Fibroblast of lung (primary cell): ENCODE measurements at places on chromosomes 2 and 18. TPM values are rescaled to one million over a fixed set of nuclear protein-coding genes. Genes with fewer than 3 reads are reported as not detected.

DNA sequence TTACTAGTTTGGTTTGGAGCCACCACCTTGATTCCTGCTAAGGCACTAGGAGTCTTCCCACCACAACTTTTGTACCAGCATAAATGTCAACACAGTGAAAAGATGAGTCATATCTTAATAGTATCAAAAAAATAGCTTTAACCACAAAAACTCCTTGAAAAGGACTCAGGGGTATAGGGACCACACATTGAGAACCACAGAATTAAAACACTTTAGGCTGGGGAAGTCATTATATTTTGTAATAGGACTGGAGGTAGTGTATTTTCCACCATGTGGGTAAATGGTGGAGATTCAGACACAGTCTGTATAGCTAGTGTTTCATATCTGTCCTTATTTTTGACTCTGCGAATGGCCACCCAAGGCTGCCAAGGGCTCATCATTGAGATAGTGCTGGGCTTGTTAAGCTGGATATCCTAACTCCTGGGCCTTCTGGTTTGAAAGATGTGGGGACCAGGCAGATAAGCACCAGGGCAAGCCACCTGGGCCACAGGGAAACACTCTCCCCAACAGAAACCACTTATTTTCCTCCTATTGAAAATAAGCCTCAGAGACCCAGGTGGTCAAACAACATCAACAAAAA is 19.1 kb upstream of the FHL2 start:
- no peak overlapping the region for H3K4me3 ChIP-seq
- peaks cover 12% of the 10 kb centered on the region for H3K27me3 ChIP-seq
- H3K36me3 ChIP-seq, result no peaks in the 10 kb centered on the region
- DNase-seq, result peak; percentile 74

DNA sequence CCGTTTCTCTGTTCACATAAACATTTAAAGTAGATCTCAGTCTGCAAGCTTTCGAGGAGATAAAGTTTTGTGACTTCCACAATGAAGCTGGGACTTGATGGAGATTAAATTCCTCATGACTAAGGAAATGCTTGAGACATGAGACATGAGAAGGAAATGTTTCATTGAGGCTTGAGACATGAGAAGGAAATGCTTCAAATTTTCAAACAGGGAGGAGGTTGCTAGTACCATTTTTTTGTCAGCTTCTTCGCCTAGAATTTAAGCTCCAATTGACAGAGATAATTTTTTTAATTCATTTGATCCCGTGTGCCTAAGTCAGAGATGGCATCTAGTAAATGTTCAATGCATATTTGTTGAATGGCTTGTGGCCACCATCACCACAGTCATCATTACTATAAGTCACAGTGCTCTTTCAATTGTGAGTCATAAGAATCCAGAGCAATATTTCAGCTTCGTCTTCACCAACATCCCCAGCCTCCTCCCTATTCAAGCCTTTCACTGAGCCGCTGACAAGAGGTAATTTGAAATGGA is 543 bp upstream of the MARCHF4 start:
- H3K4me1 ChIP-seq, result peaks cover 23% of the 10 kb centered on the region
- H3K36me3 ChIP-seq, result no peaks in the 10 kb centered on the region
- no peaks in the 10 kb centered on the region for H3K27me3 ChIP-seq

DNA sequence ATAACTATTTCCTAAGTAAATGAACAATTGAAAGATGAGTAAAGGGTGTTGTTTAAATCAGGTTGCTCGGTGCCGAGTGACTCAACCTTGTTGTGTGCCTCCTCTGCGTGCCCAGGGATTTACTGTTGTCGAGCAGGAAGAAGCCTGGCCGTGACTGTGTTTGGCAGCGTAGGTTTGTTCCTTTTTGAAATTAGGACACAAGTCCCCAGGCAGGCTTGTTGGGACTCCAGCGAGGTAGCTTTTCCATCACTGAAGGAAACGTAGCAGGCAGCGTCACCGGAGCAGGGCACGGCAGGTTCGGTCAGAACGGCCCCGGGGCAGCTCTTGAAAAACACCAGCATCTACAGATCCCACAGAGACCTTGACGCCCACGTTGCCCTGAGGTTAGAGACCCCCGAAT is 48.6 kb downstream of the TMEM18 start:
- no peaks in the 10 kb centered on the region for H3K4me1 ChIP-seq
- H3K27me3 ChIP-seq, result no peaks in the 10 kb centered on the region
- H3K36me3 ChIP-seq, result no peaks in the 10 kb centered on the region
- no peak overlapping the region for H3K27ac ChIP-seq
- DNase-seq, result no peak

GRCh38 chr2:19251554-19251953 is 106.9 kb downstream of the OSR1 start:
- no peak for DNase-seq
- H3K4me3 ChIP-seq, result no peak overlapping the region
- no peak overlapping the region for H3K27ac ChIP-seq
- H3K27me3 ChIP-seq, result no peaks in the 10 kb centered on the region

GRCh38 chr2:24652265-24653182 is 140.7 kb downstream of the PTRHD1 start:
- DNase-seq, result no peak
- H3K27me3 ChIP-seq, result no peaks in the 10 kb centered on the region
- no peaks in the 10 kb centered on the region for H3K36me3 ChIP-seq
- H3K4me3 ChIP-seq, result no peak overlapping the region
- no peak overlapping the region for H3K27ac ChIP-seq

DNA sequence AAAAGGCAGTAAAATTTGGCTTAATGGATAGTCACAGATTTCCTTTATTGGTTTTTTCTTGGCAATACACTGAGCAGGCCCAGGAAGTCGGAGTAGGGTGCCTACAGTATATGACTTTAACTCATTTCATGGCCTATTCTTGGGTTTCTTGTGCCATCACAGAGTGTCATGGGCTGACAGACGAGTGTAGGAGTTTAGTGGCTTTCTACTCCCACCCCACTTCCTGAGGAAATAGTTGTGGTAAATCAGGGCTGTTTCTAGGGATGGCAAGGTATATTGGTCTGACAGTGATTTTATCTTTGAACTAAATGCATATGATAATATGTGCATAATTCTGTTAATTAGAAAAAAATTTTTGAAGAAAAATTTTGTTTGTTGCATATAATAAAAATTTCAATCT is 100.1 kb downstream of the PLCL1 start:
- peaks cover 3% of the 10 kb centered on the region for H3K4me1 ChIP-seq
- H3K4me3 ChIP-seq, result no peak overlapping the region
- H3K27ac ChIP-seq, result no peak overlapping the region
- no peak for DNase-seq
- no peaks in the 10 kb centered on the region for H3K27me3 ChIP-seq

DNA sequence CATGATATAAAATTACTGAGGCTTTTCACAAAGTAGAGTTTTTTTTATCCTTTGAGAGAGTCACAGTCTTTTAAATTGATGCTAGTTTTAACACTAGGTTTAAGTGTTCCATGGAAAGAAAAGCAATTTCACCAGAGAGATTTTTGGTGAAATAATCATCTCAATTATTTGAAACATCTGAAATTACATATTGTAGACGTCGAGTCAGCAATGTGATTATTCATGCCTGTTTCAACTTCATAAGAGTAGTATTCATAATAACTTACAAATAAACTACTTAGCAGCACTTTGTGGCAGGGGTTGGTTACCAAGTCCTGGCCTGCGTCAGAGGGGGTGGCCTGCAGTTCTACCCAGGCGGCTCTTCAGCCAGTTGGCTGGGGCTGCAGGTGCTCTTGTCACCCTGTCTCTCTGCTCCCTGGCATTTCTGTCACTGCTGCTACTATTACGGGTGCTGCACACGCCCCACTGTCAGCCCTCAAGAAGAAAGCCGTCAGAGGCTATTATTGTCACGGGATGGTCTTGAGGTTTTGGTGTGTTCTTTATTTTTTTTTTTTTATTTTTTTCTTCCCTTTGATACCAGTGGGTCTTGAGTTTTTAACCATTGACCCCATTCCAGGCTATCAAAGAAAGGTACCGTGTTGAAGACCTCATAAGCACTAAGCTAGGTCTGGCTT is 50.4 kb downstream of the MALT1 start:
- peak; percentile 45 for DNase-seq
- no peaks in the 10 kb centered on the region for H3K27me3 ChIP-seq
- no peak overlapping the region for H3K4me3 ChIP-seq
- no peaks in the 10 kb centered on the region for H3K4me1 ChIP-seq

GRCh38 chr2:32496662-32497061 is 131.2 kb upstream of the TTC27 start:
- H3K27ac ChIP-seq, result no peak overlapping the region
- H3K27me3 ChIP-seq, result no peaks in the 10 kb centered on the region
- H3K36me3 ChIP-seq, result no peaks in the 10 kb centered on the region
- no peak for DNase-seq

Gene SULT1C2
- under 0.01 and 0.26 TPM in 2 replicates for total RNA-seq
